ENCODE measurements at places on chromosomes 12 and 14.

DNA sequence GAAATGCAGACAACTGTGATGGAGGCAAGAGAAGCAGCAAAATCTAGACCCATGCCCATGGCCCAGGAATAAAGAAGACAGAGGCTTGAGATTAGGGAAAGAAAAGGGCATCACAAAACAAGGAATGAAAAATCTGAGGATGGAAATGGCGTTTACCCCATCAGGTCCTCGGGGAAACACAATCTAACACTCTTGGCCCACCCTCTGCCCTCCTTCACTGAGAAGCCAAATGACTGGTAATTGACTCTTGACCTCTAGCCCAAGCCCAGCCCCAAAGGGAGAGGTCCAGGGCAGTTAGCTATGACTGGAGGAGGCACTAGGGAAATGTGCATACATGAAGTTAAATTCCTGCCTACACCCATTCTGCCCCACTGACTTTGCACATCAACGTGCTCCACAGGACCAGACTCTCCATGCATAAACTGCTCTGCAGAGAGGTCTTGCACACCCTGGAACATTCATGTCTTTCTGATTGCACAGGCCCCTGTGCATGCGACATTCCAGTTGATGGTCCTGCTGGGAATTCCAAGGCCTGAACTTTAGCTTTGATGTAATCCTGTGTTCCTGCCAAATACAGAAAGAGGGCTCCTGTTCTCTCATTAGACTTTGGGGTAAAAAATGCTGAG is 5.7 kb downstream of the ZFHX2 start:
- DNase-seq = no peak

DNA sequence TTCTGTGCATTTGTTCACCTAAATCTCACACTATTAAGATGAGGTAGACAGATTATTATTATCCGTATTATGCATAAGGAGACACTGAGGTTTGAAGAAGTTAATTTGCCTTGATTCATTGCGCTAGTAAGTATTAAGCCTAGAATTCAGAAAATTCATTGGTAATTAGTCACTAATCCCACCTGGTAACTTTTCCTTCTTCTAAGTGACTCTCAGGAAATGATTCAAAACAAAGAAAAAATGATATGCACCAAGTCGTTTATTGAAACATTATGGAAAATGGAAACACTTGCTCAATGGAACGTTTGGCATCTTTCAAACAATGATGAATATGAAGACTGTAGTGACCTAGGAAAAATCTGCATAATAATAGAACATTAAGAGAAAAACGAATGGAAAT is 15.2 kb downstream of the RFX4 start:
- no peak for DNase-seq

DNA sequence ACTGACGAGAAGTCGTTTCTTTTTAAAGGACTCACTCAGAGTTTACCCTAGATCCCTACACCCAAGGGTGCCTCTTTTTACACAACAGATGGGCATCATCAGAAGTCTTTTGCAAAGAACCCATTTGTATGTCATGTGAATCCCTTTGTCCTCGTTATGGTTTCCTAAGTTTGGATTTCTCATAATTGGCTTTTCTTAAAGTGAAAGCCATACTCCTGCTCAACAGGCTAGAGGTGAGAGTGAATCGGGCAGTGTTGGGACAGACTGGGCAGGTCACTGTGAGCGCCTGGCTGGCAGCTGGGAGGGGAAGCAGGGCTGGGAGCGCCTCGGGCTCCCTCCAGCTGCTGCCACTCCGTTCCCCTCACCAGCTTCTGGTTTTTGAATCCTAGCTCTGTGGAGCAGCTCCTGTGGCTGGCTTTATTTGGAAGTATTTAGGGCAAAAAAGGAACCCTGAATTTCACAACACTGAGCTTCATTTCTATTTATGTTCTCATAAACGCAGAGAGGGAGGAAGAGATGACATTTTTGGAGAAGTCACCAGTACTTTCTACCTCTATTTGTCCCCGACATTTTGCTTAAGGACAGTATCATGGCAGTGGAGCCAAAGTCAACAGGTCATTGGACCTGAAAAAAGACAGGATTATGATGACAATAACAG is 63.8 kb upstream of the ACTN1 start:
- DNase-seq = no peak

GRCh38 chr12:14810953-14811483 is 3.0 kb downstream of the SMCO3 start:
- no peak for DNase-seq

DNA sequence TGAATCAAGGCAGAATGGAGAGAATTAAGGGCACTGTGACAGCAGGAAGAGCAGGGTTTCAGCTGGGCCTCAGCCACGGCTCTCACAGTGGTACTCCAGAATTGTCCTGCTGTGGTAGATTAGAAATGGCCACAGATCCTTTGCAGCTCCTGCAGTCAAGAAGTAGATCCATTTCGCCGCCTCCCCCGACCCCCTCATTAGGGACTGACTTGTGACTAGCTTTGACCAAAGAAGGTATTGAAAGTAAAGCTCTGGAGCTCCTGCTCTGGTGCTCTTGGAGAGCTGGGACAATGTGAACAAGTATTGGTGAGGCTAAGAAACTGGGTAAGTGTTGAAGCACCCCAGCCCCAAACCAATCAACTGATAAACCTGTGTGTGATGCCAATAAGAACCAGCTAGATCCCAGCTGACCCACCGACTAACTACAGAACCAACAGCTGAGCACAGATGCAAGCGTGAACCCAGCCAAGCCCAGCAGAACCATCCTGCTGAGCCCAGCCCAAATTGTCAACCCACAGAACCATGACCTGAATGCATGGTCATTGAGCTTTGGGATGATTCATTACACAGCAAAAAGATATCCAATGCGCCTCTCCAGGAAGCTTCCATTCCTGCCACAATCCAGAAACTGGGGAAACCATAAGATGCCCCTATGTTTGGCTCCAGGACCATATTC is 50.7 kb downstream of the JAG2 start:
- DNase-seq = no peak

GRCh38 chr14:92780444-92781232 is 13.5 kb upstream of the GOLGA5 start:
- DNase-seq = no peak

- DNase-seq = no peak
Measured at GRCh38 chr12:58433959-58434358, 486.3 kb downstream of the LRIG3 start.

DNA sequence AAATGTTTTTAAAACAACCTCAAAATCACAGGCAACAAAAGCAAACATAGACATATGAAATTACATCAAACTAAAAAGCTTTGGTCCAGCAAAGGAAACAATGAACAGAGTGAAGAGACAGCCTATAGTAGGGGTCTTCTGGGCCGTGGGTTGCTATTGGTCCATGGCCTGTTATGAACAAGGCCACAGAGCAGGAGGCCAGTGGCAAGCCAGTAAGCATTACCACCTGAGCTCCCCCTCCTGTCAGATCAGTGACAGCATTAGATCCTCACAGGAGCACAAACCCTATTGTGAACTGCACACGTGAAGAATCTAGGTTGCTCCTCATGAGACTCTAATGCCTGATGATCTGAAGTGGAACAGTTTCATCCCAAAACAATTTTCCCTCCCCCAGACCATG is 174.0 kb downstream of the DIO2 start:
- DNase-seq = no peak

GRCh38 chr12:131530422-131530821 is 180.5 kb upstream of the SFSWAP start:
- no peak for DNase-seq

GRCh38 chr12:58887068-58887467 is 33.2 kb downstream of the LRIG3 start:
- no peak for DNase-seq

DNA sequence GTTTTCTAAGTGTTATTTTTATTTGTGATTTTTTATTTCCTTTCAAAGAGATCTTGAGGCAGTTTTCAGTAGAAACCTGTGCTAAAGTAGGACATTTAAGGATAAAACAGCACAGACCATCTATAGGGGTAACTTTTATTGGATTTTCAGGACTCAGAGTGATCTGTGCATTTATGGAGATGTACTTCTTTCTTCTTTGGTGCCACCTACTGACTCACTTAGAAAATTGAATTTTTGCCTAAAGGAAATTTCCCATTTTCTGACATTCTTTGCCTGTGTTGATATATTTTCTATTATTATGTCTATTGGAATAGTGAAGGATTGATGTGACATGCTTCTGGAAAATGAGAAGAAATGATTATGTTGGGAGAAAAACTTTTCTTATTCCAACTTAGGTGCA is 113.0 kb downstream of the UNC79 start:
- no peak for DNase-seq

- DNase-seq = no peak
Measured at GRCh38 chr12:116677202-116677661, 60.6 kb downstream of the SPRING1 start.

DNA sequence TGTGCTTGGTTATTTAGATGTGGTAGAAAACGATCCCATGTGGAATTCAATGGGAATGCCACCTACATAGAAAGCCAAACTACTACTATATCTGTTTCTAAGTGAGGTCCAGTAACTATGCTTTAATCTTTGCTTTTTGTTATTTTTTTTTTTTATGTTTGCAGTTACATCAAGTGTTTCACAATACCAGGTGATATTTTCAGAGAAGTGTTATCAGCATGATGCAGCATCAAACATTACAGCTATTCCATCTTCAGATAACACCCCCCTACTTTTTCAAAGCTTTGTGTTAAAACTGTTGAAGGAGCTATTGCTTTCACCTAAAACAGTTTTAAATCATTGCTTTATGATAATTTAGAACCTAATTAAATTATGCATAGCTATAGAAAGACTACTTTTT is 163.8 kb upstream of the SLC16A7 start:
- no peak for DNase-seq

DNA sequence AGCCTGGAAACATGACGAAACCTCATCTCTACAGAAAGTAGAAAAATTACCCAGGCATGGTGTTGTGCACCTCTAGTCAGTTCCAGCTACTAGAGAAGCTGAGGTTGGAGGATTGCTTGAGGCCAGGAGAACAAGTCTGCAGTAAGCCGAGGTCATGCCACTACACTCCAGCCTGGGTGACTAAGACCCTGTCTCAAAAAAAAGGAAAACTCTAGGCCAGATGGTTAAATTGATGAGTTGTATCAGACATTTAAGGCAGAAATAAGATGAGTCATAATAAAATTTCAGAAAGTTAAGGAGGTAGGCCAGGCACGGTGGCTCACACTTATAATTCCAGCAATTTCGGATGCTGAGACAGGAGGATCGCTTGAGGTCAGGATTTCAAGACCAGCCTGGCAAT is 10.7 kb downstream of the EIF2S1 start:
- DNase-seq = no peak

DNA sequence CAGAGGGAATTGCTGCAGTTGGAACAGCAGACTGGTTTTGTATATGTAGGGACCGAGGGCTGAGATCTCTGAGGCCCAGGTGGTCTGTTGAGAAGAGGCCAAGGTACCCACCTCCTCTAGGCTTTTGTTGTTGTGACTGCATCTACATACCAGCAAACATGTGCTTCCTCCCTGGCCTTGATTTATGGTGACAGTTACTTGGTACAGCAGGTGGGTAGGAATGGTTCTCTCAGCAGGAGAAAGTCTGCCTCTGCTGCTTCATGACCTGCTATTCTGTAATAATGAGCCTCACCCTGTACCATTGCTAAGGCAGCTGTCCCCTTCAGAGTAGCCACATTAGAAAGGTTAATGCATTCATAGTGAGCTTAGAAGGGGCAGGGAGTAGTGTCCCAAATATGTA is 196.7 kb upstream of the PELI2 start:
- no peak for DNase-seq

- no peak for DNase-seq
Measured at GRCh38 chr12:131723532-131723931, 12.6 kb downstream of the SFSWAP start.

DNA sequence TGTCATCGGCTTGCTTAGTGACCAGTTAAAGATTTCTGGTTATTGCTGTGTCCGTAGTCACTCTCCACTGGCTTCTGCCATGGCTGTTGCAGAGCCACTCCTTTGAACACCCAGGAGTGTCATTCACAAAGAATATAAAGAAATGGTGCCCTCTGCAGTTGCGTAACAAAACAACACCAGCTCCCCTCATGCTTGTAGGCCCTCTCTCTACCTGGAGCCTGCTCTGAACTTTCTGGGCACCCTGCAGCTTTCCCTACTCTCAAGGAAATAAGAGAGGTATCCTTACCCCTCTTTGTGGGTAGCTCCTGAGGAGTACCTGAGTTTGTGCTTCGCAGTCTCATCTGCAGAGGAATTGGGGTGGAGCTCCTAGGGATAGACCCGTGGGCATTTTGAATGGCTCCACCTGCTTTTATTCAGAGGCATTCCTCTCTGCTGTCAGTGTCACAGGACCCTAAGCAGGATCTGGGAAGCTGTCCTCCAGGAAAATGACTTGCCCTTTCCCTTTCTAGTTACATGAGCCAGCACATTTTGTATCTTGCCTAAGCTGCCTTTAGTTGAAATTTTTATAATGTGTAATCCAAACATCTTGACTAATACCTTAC is 97.2 kb upstream of the TMEM260 start:
- DNase-seq = no peak

DNA sequence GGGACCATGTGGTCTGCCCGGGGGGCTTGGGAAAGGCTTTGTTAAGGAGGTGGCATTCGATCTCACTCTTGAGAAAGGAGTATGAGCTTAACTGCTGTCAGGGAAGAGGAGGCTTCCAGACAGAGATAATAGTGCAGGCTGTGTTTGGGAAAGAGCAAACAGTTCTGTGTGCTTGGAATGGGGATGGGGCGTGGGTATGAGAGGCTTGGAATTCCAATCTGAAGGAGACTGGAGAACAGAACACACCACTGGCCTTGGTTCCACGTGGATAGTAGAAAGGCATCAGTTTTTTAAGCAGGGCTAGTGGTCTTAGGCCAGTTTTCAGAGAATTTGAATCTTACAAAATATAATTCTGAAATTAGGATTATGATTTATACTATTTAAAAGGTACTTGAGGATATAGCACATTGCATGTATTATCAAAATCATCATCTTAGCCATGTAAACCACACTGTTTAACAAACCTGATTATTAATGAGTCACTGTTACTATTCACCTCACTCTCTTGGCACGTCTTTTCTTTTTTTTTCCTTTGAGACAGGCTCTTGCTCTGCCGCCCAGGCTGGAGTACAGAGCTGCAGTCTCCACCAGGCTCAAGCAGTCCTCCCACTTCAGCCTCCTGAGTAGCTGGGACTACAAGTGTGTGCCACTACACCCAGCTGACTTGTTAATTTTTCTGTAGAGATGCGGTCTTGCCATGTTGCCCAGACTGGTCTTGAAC is 38.5 kb upstream of the KCNK13 start:
- no peak for DNase-seq

DNA sequence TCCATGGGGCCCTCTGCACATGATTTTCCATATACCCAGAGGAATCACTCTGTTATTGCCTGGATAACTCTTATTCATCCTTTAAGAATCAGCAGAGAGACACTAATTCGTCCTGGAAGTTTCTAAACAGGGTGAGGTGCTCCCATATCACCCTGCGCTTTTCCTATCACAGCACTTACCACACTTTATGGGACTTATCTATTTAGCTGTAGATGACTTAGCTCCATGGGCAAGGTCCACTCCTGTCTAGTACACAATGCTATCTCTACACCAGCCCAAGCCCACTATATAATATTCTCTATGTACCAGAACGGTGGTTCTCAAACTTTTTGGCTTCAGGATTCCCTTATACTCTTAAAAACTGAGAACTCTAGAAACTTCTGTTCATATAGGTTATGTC is 111.7 kb downstream of the EFCAB11 start:
- DNase-seq = no peak

Data from activated CD4-positive, CD25-positive, alpha-beta regulatory T cell treated with anti-CD3 and anti-CD28 coated beads, Interleukin-2, amount 50 U/mL, for 72 hours (primary cell).